ENCODE measurements at places on chromosomes 16 and 17.

DNA sequence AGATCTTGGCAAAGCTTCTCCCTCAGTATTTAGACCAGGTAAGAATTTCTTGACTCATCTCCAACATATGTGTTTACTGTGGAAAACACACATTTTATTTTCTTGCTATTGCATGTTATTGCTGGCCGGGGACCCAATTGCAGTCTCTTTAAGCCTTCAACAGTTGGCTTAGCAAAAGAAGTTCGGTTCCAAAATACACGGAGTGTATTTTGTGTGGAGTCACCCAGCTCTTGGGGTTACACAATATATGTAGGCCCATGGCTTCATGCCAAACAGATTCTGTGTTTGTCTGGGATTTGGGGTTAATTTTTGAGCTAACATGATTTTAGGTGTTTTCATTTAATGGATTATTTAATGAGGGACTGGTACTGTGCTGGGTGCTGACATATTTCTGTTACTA lies 4.0 kb downstream of the ALDH3A2 start:
- no peak for DNase-seq

- DNase-seq = no peak
These were observed 557.4 kb upstream of the ZFHX3 start for GRCh38 chr16:73605309-73605708.

DNA sequence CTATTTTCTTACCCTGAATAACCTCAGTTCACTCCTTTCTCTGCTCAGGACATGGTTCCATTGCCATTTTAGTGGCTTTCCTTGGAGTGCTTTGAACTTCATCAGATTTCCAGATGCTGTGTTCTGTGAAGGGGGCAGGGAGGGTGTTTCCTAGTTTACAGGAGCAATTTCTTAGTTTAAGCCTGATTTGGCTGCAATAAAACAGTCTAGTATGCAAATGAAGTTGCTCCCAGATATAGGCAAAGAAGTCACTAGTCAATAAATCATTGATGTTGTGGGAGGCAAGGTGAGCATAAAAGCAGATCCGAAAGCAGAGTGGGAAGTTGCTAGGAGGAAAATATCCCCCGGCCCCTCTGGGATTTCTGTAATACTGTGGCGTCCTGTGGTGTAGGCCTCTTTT lies 202.3 kb downstream of the HS3ST4 start:
- DNase-seq = no peak

GRCh38 chr17:57207396-57207795 lies 48.9 kb upstream of the MSI2 start:
- no peak for DNase-seq

DNA sequence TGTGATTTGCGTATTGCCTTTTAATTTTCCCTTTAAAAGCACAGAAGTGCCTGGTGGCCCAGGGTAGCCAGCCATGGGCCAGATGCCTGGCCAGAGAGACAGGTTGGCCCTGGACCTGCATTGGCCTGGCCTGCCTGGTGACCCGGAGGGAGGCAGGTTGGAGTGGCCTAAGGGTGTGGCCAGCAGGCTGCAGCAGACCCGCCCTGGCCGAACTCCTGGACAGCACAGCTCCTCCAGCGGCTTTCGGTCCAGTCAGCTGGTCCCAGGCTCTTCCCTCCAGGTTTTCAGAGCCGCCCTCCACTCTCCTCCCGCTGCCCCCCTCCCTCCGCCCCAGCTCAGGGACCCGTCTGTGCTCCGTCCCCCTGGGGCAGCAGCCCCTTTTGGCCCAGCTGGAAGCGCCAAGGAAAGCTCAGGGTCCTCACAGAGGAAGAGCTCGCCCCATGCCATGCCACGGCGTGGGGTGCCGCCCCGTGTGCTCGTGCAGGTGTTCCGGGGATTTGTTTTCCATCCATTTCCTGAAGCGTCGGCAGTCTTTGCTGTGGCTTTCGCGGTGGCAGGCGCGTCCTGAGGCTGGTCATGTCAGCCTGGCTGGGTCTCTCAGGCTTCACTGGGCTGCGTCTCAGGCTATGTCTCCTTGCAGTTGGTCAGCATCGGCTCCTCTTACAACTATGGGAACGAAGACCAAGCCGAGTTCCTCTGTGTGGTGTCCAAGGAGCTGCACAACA lies 18.1 kb downstream of the PRSS27 start:
- no peak for DNase-seq

GRCh38 chr16:4239020-4239419 lies 2.9 kb downstream of the SRL start:
- no peak for DNase-seq

GRCh38 chr17:58294034-58294433 lies 13.3 kb upstream of the MPO start:
- no peak for DNase-seq

DNA sequence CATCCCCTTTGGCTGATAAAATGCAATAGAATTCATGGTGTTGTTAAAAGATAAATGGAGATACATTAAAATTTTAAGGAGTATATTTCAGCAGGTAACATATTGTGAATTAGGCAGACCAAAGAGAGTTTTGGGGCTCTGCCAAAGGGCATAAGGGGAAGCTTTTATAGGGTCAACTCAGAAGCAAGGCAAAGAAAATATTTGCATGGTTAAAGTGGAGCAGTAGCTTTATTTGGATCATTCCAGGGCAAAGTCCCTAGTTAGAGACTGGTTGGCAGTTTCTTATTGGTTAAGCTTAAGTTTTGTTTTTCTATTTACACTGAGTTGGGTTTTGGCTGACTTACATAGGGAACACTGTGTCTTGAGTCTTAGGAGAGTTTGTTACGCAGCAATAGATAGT lies 75.1 kb upstream of the CA10 start:
- DNase-seq = no peak

- DNase-seq = no peak
These were observed 196.3 kb downstream of the KATNIP start for GRCh38 chr16:27746076-27746855.

DNA sequence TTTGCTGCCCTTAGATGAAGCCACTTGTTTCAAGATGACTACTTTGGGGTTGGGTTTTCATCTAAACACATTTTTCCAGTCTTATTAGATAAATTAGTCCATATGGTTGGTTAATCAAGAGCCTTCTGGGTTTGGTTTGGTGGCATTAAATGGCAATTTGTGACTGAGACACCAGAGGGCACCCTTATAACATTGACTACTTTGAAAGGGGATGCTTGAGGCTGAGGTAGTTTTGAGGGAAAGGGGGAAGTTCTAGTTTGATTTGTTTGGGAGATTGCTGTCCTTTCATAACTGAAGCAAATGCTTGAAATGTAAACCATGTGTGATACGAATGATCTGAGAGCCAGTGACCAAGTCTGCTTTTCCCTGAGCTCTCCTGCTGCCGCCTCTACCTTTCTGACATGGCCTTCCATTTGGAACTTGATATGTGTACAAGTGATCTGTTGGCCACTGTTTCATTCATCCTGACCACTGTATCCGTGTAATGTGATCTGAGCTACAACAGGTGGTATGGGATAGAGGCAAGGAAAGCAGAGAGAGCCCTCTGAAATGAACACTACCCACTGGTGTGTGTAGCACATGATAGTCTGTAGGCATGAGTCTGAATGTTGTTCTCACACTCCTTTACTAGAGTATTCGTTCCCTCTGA lies 5.8 kb upstream of the RARA start:
- DNase-seq = peak; percentile 65

GRCh38 chr17:59047616-59048015 lies 59.1 kb downstream of the TRIM37 start:
- no peak for DNase-seq

DNA sequence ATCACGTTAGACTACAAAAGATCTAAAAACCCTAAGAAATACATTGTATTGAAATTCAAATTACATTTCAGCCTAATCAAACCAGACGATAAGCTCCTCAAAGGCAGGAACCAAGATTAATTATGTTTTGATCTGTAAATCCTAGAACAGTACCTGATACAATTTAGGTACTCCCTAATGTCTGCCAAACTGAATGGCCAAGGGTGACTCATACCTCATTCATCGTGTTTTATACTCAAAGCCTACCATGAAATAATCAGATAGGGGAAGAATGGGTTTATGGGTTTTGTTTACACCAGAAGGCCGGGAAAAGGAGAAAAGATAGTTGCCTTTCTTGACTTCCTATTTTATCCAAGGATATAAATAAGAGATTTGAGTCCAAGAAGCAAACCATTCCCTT lies 19.3 kb downstream of the MMD start:
- DNase-seq = peak; percentile 48

GRCh38 chr16:73308771-73309170 lies 260.8 kb upstream of the ZFHX3 start:
- no peak for DNase-seq

DNA sequence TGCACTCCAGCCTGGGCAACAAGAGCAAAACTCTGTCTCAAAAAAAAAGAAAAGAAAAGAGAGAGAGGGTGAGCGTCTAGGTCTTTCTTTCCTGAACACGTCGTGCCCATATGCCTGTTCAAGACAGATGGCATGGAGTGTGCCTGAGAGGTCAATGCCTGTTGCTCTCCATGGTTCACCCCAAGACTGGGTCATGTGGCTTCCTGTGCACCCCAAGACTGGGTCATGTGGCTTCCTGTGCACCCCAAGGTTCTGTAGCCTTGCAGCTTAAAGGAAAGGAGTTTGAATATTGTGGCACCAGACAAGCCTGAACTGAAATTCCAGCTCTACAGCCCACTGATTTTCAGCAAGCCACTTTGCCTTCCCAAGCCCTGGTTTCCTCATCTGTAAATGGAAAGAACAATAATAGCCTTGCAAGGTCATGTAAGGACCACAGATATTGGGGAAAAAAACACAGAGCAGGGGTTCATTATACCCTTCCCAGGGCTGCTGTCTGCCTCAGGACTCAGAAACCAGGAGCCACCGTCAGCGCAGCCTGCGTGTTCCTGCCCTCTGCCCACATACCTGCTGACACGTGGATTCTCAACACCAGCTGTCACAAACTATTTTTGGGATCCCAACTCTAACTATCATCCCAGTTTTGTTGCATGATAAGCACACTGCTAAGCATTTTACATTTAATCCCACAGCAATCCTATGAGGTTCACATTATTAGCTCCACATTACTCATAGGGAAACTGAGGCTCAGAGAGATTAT lies 18.0 kb upstream of the NAGS start:
- no peak for DNase-seq

- no peak for DNase-seq
These were observed 13.0 kb downstream of the KATNB1 start for GRCh38 chr16:57748596-57748995.

DNA sequence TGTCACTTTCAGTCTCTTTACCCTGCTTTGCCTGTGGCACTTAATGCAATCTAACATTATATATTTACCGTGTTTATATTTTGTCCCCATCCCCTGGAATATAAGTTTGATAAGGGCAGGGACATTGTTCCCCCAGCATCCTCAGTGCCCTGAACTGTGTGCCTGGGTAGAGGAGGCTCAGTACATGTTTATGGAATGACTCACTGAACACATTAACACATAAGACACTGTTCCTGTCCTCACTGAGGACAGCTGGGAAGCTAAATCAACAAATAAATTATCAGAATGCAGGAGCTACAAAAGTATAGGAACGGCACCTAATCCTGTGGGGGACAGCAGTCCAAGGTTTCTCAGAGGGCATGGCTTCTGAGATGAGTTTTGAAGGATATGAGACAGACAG lies 27.8 kb downstream of the GRIN2A start:
- DNase-seq = no peak

- peak; percentile 61 for DNase-seq
These were observed 1.5 kb upstream of the SPIRE2 start for GRCh38 chr16:89826531-89827382.

- DNase-seq = peak; percentile 87
These were observed 2.2 kb upstream of the PDPK1 start for GRCh38 chr16:2535625-2536013.

DNA sequence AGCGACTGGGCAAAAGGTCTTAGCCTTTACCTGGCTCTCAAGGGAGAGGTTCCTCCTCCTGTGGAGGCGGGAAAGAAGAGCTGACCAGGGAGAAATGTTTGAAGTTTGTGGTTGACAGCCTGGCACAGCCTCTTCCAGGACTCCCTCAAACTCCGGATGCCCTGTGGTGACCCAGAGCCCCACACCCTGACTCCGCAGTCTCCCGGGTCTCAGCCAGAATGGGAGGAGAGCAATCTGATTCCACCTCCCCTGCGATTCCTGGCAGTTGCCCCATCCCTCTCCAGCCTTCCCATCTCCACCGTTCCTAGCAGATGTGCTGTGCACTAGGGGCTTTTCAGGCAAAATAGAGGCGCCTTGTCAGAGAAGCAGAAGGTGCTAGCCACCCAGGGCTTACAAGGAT lies 5.5 kb upstream of the DNAI2 start:
- no peak for DNase-seq

DNA sequence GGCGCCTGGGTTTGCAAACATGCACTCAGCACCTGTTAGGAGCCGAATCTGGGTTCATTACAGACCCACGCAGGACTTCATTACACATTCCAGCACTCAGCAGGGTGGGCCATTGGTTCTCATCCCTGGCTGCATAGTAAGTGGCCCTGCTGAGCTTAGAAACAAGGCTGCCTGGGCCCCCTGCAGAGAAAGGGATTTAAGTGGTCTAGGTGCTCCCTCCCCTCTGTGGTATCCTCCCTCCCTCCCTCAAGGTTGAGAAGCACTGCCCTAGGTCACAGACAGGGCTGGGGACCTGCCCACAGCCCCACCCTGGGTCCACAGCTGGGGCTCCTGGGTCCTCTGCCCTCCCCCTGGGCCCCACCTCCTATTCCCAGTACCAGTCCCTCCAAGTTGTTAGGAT lies 28.3 kb downstream of the WNT3 start:
- DNase-seq = no peak

DNA sequence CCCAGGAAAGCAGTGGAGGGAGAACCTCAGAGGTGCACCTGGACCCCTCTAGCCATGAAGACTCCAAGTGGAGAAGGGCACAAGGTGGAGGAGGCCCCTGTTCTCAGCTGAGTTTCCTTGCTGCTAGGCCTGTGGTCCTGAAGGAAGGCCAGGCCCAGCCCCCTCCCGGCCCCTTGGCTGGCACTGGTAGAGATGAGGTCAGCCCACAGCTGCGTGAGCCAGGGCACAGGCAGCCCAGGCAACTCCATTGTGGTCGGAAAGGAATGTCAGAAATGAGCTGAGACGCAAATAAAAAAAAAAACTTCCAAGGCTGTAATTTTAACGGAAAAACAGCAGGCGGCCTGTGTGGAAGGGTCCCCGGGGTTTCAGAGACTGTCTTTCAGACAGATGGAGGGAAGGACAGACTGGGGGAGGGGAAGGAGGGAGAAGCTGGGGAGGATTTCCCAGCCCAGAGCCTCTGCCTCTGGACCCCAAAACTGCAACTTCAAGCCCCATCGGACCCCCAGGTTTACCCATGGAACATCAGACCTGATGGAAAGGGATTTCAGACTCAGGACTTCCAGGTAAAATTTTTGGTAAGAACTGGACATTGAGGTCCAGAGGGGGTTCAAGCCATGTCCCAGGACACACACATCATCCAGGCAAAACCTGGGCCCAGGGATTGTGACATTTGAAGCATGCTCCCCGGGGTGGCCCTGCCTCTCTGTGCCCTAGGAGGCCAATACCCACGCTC lies 25.6 kb upstream of the MRPS23 start:
- peak; percentile 98 for DNase-seq

All from amniotic epithelial cell (primary cell).